ENCODE measurements at places on chromosomes 2 and 18.

GRCh38 chr18:3452750-3453539 lies 3.0 kb downstream of the TGIF1 start:
- no peak for DNase-seq

DNA sequence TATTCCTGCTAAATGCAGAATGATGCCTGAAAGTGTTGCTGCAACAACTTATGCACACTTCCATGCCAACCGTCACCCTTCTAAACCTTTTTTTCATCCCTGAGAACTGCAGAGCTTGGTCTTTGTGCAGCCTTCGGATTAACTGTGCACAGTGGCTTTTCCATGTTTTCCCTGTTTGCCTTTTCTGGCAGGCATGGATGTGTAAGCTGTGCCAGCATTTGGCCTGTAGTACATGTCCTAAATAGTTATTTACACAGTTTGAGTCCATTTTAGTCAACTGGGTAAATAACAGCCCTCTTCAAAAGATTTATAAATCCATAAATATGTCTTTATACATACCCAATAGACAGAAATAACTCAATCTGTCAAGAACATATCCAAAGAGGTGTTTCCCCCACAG lies 31.5 kb downstream of the MEIS1 start:
- DNase-seq = no peak

- DNase-seq = no peak
Observed at GRCh38 chr18:61931654-61932379, 39.0 kb upstream of the RNF152 start.

DNA sequence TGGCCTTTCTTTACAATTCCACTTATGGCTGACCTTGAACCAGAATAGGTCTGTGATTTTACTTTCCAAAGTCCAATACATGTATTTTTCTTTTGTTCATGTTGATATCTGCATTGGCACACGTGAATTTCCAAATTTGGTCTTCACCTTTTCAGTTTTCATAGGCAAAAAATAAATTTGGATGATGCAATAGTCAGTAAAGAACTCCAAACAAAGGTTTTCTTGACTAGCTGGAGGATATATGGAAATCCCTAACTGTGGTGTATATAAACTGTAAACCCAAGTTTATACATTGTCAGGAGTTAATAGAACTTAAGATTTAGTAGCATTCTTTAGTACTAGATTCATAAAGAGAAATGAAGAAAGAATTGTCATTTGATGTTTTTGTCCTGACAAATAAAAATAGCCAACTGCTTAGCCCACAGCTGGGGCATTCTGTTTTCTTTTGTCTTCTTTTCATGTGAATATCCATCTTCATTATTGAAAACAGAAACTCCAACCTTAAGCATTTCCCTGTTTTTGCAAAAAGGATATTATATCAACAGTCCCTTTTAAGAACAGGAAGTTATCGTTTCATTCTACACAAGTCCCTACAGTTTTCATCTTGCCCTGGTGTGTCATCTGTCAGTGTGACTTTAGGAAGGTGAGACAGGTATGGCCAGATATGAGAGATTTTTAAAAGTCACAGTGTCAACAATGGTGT lies 132.9 kb downstream of the BCL2 start:
- no peak for DNase-seq

DNA sequence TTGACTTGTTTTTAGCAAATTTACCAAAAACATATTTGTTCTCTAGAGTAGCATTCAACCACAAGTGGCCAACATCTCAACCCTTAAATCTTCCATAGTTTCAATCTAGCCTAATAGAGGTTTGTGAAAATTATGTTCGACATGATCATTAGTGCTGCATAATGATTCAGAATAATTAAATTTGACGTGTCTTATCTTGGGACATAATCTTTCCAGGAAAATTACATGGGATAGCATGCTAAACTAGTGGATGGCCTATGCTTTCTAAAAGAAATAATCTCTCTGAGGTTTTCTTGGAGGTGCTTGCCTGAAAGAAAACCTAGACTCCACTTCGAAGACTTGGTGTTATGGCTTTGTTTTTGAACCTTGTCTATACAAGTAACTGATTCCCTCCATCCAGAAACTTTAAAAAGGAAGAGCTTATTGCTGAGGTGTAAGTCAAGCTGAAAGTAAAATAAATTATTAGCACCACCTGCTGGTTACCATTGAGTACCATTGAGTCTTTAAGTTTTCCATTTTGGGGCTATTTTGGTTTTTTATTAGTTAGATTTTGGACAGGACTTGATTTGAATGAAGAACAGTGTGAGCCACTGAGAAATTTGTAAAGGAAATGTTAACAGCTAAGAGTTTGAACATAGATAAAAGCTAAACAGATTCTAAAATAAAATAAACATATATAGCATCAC lies 32.7 kb downstream of the COX7A2L start:
- no peak for DNase-seq

GRCh38 chr18:59821983-59822382 lies 77.8 kb upstream of the PMAIP1 start:
- DNase-seq = no peak

DNA sequence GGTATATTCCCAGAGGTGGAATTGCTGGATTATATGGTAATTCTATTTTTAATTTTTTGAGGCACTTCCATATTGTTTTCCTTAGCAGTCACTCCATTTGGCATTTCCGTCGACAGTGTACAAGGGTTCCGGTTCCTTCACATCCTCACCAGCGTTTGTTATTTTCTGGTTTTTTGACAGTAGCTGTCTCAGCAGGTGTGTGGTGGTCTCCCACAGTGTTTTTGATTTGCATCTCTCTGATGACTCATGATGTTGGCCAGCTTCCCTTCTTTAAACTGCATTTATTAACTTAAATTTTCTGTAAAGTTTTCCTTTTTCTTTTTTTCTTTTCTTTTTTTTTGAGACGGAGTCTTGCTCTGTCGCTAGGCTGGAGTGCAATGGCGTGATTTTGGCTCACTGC lies 19.7 kb downstream of the SH3BP4 start:
- DNase-seq = no peak

- no peak for DNase-seq
Observed at GRCh38 chr2:149080099-149080498, 41.6 kb downstream of the LYPD6B start.

DNA sequence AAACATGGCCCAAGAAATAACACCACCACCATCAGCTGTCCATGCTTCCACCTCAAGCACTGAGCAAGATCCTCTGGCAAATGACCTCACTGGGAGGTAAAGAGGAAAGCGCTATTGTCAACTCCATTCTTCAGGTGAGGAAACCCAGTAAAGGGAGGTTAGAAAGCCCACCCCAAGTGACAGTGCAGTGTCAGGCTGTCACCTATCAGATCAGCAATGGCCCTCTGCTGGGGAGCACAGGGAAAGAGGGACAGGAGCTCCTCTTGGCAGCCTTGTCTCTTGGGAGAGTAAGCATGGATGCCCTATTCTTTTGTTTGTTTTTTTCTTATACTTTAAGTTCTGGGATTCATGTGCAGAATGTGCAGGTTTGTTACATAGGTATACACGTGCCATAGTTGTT lies 104.3 kb upstream of the DAPL1 start:
- DNase-seq = no peak

DNA sequence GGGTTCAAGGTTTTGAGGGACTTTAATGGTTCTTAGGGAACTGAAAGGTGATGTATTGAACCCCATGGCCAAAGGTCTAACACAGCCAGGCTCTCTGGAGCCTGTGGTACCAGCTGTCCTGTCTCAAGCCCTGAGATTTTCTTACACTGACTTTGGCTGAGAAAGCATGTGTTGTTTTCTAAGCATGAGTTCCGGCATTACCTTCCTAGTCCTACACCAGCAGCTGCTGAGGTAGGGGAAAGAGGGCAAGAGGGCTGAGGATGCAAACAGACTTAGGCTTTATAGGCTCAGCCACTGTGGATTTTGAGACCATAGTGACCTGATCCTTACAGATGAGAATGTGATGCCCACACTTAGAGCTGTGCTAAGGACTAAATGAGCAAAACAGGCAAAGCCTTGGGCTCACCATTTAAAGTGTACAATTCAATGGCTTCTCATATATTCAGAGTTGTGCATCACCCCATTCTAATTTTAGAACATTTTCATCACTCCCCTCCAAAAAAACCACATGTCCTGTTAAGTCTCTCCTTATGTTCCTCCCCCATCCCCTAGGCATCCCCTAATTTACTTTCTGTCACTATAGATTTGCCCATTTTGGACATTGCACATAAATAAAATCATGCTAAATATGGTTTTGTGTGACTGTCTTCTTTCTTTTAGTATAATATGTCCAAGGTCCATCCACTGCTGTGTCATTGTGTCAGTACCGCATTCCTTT lies 99.7 kb upstream of the OTOS start:
- DNase-seq = no peak

GRCh38 chr2:232204457-232204931 lies 174.1 kb upstream of the ALPP start:
- no peak for DNase-seq

GRCh38 chr18:63234432-63234831 lies 85.1 kb downstream of the BCL2 start:
- DNase-seq = no peak

DNA sequence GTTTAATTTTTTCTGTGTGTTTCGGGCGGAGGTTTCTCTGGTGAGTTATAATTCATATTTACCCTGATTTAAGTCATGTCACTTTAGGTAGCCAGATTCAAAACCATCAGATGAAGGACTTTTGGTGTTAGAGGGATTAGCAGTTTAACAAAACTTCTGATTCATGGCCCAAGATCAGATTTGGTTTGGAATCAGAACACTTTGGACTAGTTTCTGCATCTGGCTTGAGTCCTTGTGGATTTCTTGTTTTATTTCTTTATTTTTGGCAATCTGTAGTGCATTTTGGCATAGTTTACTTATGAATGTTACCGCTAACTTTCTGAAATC lies 3.5 kb downstream of the NEDD4L start:
- DNase-seq = no peak

GRCh38 chr2:141911485-141912066 lies 219.2 kb downstream of the LRP1B start:
- peak; percentile 31 for DNase-seq

GRCh38 chr2:237774811-237775553 lies 23.6 kb upstream of the RBM44 start:
- peak; percentile 55 for DNase-seq

DNA sequence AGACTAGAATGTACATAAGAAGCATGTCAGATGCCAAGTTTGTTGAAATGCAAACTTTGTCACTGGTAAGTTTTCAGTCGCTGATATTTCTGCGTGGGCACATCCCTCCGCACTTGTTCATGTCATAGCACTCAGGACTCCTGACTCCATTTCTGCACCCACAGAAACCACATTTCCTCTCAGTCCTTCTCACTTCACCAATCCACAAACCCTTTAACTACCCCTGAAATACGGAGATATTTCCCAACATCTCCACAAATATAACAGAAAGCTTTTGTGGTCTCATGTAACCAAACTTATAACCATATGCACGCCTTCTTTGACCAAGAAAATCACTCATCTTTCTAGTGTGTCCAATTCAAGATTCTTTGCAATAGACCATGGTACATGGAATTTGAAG lies 276.9 kb upstream of the ERBB4 start:
- DNase-seq = no peak

GRCh38 chr18:59787998-59788790 lies 91.0 kb upstream of the CCBE1 start:
- DNase-seq = no peak

GRCh38 chr2:232210306-232210705 lies 168.2 kb upstream of the ALPP start:
- no peak for DNase-seq

DNA sequence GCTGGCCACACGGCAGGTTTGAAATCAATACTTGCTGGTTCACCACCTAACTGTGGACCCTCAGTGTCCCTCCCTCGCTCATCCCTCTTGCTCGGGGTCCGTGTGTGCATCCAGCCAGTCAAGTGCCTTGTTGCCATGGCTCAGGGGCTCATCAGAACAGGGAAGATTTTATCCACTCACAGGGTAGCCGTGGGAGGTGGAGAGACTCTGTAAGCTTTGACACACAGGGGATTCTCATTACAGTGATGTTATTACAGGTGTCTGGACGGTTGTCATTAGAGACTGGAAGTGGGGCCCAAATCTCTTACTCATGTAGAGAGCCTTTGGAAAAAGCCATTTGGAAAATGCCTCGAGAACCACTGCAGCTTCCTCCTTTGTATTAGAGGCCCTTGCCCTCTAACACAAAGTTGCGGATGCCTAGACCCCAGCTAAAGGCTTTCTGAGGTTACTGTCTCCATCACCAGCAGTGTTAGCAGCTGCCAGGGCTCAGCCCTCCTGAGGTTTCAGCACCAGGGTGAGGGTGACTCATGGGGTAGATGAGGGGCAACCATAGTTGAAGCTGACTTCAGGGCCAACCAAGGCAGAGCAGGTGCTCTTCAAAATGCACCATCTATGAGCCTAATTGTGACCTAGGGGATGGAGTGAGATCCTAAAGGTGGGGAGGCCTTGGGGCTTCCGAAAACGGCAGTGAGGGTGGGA lies 195.6 kb downstream of the CLIP4 start:
- peak; percentile 22 for DNase-seq

DNA sequence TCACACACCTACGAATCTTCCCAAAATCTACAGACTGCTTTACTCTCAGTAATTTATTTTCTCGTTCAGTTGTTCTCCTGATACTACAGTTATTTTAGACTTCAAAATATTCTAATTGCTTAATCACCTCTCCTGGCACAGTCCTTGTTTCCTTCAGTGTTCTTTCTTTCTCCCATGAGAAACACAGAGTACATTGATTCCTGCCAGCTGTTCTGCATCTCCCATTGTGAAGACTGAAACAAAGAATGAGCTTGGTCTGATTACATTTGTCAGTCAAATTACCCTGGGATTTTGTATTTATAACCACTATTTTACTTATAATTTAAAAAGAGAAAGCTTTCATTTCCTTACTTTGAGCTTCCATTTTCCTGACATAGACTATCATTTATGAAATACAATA lies 63.9 kb upstream of the TANK start:
- DNase-seq = no peak

- DNase-seq = peak; percentile 51
Observed at GRCh38 chr2:30862054-30862651, 54.9 kb upstream of the CAPN13 start.

- peak; percentile 77 for DNase-seq
Observed at GRCh38 chr2:11829324-11829946, 83.0 kb downstream of the LPIN1 start.

GRCh38 chr2:5839550-5839949 lies 147.4 kb downstream of the SOX11 start:
- peak; percentile 10 for DNase-seq

- DNase-seq = no peak
Observed at GRCh38 chr2:29212009-29212408, 96.8 kb downstream of the CLIP4 start.

DNA sequence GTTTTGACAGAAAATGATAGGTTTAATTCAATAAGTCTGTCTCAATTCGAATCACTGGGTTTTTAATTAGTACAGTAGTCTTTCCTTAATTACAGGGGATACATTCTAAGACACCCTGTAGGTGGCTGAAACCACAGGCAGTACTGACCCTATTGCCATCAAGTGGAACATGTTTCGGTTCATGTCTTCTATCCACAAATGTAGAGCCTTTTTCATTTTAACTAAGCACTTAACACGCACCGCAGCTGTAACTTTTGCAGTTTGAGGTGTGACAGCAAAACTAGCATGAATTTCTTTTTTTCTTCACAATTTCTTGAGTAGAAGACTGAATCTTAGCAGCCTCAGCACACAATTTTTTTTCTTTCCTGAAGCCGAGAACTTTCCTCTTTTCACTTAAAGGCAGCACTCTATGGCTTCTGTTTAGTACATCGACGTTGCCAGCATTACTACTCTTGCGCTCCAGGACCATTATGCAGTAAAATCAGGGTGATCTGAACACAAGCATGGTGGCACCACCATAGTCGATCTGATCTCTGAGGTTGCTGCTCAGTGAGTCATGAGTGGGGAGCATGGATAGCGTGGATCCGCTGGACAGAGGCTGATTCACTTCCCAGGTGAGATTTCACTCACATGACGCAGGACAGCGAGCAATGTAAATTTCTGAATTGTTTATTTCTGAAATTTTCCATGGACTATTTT lies 805.1 kb downstream of the RNF144A start:
- no peak for DNase-seq

GRCh38 chr2:199452260-199452990 lies 5.3 kb downstream of the SATB2 start:
- no peak for DNase-seq

Measured in nephron progenitor cell (in vitro differentiated cells).